ENCODE measurements at places on chromosomes 2 and 18.
A peak's percentile ranks its signal among the peaks of the same experiment; 100 is the strongest.

DNA sequence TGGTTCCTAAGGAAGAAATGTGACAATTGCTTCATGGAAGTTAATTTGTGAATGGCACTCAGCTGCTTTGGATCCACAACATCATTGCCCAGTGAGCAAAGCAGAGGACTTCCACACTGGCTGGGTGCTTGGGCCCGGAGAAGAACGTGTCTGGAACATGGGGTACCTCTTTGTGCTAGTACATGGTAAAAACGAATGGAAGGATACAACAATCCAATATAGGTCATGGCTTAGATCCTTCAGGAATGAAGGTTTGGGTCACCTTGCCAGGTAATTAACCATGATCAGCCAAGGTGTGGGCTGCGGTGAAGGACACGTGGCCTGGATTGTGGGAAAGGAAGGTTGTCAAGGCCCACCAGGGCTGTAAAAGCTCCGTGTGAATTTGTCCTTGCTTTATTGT, 245.9 kb upstream of the HS6ST1 start:
- no peak for DNase-seq

- peak; percentile 22 for DNase-seq
Measured at GRCh38 chr2:64214281-64215115, 70.3 kb upstream of the PELI1 start.

DNA sequence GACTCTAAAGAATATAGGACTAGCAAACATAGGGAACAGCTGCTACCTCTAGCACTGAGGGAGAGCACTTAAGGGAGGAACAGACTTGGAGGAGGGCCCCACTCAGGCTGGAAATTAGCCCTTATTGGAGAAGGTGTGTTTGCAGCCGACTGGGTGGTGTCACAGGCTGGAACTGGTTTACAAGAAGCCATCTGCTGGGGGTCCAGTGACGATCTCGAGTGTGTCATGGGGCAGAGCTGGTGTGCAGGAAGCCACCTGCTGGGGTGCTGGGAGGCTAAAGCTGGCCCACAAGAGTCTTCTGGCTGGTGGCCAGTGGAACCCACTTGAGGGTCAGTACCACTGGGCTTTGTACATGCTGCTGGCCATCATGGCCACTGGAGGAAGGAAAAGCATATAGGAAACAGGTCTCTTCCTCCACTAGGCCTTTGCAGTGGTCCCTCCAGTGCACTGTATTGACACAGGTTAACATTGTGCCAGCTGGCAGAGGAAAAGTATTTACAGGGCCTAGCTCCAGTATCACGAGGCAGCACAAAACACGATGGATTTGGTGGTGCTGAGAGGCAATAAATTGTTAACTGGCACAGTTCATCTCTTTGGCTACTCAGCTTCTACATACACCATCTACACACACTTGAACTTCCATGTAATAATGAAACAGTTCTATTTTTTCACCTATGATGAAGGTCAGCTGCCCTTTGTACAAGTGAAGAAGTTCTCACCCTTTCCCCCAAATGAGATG, 43.6 kb downstream of the MAP3K20 start:
- no peak for DNase-seq

GRCh38 chr2:2879781-2880180, 497.8 kb downstream of the EIPR1 start:
- no peak for DNase-seq

GRCh38 chr18:69097349-69097748, 299.5 kb downstream of the CCDC102B start:
- DNase-seq = no peak

DNA sequence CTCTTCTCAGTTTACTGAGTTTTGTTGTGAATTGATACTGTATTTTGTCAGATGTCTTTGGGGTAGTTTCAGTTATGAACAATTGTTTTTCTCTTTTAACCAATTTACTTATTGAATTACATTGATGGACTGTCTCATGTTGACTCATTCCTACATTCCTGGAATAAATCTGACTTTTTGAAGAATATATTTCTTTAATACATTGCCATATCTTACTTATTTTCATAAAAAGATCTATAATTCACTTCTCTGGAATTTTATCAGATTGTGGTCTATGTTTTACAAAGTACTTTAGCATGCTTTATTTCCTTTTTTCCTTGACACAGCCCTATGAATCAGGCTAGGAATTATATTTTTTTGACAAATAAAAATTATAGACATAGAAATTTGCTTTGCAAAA, 268.3 kb downstream of the PLCL1 start:
- DNase-seq = no peak

GRCh38 chr18:79770826-79771225, 26.9 kb upstream of the KCNG2 start:
- no peak for DNase-seq

DNA sequence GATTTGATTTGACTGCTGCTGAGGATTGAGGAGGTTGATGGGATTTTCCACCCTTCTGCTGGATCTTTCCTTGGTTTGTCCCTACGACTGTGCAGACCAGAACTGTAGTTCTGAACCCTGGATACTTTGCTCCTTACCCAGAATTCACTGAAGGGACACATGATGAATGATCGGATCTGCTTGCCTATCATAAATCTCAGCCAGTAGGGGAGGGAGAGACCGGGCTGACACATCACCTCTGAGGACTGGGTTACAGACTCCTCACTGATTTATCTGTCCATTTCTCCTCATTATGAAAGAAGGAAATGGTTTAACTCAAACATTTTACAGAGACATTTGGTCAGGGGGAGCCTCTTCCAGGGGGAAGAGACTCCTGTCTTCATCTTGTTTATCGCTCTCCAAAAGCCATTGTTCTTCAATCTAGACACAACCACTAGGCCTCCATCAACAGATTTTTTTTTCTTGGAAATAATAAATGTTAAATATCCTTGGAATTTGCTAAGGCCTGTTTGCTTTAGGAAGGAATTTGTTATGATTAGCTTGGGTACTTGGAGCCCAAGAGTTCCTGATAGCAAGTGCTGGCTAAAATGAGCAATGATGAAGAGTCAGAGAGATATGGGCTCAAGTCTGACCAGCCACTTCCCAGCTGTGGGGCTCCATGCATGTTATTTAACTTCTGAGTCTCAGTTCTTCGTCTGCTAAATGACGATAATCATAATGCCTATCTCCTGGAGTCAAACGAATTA, 925.5 kb downstream of the SLC4A3 start:
- DNase-seq = no peak

DNA sequence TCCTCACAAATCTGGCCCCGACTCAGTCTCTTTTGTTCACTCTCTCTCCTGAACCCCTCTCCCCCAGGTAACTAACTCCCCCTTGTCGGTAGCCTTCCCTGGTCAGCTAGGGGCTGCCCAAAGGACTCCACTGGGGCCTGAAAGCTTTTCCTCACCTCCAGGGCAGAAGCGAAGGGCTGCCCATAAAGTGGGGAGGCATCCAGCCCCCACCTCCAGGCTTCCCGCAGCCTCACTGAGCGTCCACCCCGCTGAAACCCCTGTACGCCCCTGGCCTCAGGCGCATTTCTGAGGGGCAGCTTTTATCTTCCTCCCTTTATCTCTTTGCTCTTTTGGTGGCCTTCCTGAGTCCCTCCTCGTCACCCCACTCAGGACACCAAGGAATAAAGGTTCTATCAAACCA, 249.3 kb downstream of the CYP26B1 start:
- DNase-seq = no peak

GRCh38 chr2:173205375-173205774, 129.7 kb downstream of the MAP3K20 start:
- DNase-seq = no peak

DNA sequence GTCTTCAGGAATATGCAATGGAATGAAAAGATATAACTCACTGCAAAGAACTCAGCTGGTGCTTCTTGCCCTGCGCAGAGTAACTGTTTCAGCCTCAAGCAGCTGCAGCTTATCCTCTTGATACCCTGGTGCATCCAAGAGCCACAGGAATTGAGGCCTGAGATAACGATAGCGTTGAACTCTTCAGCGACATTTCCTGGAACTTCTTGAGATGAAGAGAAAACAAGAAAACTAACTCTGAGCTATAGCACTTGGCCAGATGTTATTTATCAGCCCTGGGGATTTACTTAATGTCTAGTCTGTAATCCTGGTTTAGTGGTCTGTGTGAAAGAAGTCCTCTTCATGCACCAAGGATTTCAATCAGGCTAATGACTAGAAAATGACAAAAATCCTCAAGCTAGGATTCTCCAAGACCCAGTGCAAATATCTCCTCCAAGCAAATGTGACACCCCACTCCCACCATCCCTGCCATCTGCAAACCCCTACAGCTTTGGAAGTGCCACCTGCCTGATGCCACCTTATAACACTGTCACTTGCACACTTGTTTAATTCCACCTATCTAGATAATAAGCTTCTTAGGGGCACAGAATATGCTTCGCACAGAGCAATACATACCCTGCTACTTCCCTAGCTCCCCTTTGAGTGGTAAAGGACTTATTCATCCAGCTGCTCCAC, 40.6 kb downstream of the EHD3 start:
- no peak for DNase-seq

GRCh38 chr2:119455066-119455718, 23.5 kb downstream of the TMEM37 start:
- no peak for DNase-seq

DNA sequence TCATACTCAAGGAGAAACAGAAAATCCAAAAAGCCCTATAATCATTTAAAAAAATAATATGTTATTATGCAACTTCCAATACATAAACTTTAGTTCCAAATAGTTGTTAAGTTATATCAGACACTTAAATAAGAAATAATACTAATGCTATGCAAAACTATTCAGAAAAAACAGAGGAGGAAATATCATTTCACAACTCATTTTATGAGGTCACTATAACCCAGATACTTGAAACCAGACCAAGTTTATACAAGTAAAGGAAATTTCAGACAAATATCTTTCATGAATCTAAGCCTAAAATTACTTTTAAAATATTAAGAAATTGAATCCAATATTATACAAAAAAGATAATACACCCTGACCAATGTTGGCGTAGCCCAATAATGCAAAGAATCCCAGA, 260.8 kb downstream of the CD226 start:
- no peak for DNase-seq

DNA sequence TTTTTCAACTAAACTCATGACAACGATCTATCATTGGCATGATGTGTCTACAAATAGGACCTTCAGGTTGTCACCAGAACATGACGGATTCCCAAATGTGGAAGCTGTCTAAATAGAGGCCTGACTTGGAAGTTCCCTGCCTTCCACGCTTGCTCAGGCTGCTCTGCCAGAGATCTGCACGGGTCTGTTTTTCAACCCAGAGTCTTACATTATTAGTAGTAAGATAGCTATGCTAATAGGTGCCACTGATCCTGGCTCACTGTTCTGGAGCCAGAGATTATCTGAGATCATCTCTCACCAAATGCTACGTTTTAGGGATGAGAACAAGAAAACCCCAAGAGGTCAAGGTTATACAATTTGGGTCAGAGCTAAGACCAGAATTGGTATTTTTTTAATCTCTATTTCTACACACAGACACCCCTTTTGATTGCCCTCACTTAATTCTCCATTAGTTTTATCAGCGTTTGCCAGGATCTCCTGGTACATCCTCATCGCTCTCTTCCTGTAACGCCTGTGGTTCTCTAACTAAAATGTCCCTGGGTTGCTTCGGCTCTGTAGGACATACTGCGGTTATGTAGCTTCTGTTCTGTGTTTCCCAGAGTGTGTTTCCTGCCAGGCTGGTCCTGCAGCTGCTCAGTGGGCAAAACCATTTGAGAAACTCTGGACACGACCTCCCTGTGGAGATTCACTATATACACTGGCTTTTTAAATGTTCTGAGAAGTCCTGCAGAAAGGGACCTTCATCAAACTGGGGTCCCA, 5.7 kb downstream of the CDC42EP3 start:
- no peak for DNase-seq

- DNase-seq = peak; percentile 37
Measured at GRCh38 chr18:35376393-35376741, 770 bp downstream of the ZNF396 start.

DNA sequence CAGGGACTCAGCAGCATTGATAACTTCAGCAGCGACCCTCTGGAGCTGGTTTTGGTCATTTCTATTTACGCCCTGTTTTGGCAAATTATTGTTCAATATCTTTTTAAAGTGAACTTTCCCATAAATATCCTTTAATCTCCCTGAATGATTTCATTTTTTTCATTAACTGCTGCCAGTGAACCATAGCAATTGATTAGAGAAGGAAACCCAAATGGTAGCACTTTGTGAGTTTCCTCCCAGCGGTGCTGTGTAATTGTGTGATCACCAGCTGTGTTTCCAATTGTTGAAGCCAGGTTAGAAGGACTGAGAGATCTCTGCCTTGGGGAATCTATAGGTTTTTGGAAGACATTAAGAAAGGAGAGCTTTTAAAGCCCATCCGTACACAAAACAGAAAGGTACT, 16.3 kb downstream of the MAP3K20 start:
- no peak for DNase-seq

DNA sequence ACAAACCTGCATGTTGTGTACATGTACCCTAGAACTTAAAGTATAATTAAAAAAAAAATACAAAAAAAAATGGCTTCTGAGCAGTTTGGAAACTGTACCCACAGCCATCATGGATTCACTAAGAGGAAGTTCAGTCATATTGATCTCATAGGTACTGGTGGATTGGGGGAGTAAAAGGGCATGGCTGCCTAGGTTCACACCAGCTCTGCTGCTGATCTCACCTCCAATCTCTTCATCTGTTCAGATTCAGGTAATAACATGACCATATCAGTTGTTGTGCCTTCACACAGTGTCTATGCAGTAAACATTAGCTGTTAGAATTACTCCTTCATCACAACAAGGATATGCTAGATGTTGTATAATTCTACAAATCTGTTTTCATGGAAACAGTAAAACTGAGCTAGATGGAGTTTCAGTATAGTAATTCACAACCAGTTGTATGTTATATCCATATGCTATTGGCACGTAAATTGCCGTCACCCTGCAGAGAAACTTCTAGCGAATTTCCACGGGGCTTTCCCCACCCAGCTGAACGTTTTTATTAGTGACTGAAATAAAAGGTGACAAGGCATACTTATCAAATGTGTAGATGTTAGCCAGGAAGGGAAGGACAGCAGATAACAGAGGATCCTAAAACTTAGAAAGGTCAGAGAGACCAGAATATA, 59.3 kb upstream of the ITM2C start:
- DNase-seq = no peak

- DNase-seq = no peak
Measured at GRCh38 chr2:152383702-152384101, 48.7 kb downstream of the FMNL2 start.

DNA sequence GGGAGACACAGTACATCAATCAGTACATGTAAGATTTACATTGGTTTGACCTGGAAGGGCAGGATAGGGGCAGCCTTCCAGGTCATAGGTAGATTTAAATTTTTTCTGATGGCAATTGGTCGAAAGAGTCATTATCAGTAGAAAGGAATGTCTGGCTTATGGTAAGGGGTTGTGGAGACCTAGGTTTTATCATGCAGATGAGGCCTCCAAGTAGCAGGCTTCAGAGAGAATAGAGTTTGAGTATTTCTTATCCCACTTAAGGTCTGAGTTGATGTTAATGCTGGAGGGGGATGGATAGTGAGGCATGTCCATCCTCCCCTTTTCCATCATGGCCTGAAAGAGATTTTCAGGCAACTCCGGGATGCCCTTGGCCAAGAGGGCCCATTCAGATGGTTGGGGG, 60.7 kb downstream of the SPTBN1 start:
- no peak for DNase-seq

GRCh38 chr2:15082105-15083058, 449.9 kb downstream of the LRATD1 start:
- DNase-seq = no peak

Data from stimulated activated naive CD8-positive, alpha-beta T cell treated with anti-CD3 and anti-CD28 coated beads, Interleukin-15, Interleukin-2, amounts not matched to agents 100 U/mL and 50 U/mL, for 24 hours (primary cell).